ENCODE measurements at places on chromosomes 11 and 22.

DNA sequence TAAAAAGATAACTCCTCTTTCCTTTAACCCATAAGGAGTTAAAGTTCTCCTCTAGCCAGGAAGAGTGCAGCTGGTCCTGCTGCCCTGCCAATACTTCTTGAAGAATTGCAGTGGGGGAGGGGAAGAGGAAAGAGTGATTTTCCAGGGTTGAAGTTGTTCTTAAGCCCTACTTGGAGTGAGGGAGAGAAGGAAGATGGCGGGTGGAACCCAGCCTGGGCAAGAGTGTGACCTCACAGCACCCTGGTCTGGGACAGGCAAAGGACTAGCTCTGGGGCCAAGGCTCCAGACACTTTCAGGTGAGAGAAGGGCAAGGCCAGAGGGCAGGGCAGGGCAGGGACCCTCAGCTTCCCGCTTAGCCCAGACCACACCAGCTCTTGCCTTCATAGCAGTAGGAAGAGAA is 6.6 kb downstream of the TNKS1BP1 start:
- DNase-seq, result no peak

- DNase-seq, result no peak
Observed at GRCh38 chr11:10155793-10156490, 138.1 kb downstream of the SBF2 start.

- DNase-seq, result no peak
Observed at GRCh38 chr11:1422981-1423380, 33.2 kb downstream of the BRSK2 start.

- DNase-seq, result no peak
Observed at GRCh38 chr22:27647540-27647939, 154.0 kb downstream of the MN1 start.

DNA sequence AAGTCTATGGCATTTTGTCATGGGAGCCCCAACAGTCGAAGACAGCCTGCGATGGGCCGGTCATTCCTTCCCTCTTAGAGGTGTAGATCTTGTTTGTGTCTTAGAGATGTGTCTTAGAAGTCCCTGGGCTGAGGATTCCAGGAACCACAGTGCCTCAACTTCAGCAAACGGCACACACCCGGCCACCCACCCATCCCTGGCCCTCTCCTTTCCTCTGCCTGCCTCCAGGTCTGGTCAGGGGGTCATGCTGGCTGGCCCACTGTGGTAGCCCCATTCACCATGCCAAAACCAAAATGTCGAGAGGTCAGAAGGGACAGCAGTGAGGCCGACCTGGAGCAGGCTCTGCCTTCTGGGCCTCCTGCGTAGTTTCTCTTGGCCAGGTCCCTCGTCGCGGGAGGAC is 857.9 kb downstream of the TBC1D22A start:
- DNase-seq, result no peak

DNA sequence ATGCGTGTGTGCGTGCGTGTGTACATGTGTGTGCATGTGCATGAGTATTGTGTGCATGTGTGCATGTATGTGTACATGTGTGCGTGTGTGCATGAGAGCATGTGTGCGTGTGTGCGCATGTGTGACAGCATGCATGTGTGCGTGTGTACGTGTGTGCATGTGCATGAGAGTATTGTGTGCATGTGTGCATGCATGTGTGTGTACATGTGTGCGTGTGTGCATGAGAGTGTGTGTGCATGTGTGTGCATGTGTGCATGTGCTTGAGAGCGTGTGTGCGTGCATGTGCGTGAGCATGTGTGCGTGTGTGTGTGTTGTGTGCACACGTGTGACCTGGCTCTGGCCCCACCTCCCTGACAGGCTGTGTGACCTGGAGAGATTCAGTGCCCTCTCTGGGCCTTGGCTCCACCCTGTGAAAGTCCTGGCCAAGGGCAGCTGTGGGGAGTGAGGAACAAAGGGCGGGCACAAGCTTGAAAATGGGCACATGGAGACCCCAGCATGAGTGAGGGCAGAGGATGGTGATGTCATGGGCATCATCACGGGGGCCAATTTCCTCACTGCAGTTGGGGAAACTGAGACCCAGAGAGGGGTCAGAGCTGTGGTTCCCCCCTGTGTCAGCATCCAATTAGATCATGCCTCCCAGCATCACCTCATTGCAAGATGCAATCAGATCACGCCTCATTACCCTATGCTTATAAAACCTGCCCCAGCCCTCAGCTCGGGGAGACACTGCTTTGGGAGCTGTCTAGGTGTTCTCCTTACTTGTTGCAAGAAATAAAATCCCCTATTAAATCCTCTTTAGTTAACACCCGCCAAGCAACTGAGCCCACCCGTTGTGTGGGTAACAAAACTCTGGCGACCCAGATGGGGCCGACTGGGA is 658 bp downstream of the ACY3 start:
- DNase-seq, result no peak

GRCh38 chr11:44999068-44999467 is 48.4 kb upstream of the TP53I11 start:
- no peak for DNase-seq

DNA sequence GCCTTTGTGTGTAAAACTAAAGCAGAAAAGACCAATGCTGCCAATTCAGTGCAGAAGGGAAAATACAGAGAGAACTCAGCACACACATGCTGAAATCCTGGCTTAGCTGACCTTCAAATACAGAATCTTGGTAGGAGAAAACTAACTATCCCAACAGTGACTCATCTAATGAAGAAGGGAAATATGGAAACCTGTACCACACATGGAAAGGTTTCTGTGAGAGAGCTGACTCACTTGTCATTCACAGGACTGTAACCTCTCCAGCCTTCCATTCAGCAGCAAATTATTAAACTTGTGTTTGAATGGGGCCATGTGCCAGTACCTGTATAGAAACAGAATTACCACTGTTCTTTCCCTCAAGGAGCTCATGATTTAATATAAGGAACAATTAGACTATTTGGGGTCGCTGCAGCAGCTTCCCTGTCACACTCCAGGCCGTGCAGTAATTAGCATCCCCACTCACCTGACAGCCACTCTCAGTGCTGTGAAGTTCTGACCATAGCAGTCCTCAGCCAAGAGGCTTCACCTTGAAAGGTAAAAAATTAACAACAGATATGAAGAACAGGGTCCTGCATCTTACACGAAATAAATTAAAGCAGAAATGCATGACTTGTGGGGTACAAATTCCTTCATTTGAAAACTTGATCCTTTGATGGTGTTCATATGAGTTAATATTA is 53.9 kb downstream of the MSANTD4 start:
- DNase-seq, result no peak

DNA sequence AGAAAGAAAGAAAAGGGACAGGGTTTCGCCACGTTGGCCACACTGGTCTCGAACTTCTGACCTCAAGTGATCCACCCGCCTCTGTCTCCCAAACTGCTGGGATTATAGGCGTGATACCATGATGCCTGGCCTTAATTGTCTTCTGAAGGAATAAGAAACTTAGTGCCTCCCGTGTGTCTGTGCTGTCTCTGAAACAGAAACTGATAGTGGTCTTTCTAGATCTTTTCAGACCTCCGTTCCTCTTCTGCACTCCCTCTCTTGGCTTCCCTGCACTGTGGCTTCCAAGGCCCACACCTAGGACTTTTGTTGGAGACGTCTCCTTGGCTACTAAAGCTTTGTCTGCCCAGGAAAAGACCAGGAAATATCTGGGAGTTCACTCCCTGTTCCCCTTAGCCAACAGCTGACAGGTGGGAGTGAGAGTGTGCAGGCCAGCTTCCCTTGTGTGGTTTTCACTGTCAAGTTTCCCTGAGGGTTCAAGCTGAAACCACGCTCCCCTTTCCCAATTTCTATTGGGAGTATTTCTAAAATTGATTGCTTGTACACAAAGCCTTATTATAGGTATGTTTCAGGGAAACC is 10.1 kb upstream of the HTR3B start:
- no peak for DNase-seq

DNA sequence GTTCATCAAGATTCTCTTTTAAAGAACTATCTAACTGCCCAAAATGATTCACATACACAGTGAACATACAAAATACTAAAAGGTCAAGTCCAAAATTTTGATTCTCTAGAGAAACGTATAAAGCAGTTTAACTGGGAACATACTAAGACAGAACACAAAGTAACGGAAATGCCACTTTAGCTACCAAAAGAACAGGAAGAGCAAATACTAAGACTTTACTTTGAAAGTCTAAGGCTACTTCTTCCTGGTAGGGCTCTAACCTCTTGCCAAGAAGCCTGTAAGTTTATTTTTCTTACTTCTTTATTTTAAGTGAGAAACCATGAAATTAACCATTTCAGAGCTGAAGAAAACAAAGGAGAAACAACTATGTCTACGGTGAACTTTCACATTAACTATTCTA is 6.2 kb downstream of the PICALM start:
- DNase-seq, result no peak

GRCh38 chr11:122173587-122173986 is 57.6 kb upstream of the BLID start:
- no peak for DNase-seq

GRCh38 chr11:33670250-33671011 is 30.2 kb downstream of the C11orf91 start:
- no peak for DNase-seq

- no peak for DNase-seq
Observed at GRCh38 chr22:45169591-45170466, 6.1 kb downstream of the NUP50 start.

DNA sequence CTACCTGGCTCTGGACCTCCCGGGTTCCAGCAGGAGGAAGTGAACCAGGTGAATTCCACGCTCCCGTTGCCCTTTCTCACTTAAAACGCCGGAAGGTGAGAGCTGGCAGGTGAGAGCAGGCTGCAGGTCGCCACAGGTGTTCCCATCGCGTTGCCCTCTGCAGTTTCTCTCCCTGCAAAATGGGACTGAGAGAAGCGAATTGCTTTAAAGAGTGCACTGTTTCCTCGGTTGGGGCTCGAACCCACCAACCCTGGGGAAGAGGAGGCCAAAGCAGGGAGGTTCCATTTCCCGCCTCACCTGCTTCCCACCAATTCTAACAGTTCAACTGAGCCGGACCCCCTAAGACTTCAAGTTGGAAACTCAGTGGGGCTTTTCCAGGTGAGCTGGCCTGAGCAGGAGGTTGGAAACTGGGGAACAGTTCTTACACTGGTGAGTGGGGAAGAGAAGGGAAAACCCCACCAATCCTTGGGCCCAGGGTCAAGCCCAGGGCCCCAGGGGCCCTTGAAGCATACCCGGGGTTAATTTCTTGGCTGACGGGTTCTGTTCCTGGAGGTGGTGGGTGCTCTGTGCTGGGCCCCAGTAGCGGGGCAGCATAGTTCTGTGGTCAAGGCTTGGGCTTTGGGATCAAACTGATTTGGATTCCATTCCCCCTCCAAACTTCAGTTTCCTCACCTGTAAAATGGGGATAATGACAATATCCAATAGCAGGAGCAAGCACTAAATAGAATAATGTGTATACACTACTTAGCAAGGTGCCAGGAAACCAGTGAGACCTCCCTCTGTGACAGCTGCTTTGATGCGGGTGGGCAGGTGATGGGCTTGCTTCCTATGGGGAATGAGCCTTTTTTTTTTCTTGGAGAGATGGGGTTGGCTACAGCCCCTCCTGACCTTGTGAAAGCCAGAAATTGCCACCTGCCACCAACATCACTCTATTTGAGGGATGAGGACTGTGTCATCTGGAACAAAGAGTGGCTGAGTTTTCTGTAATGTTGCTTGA is 788 bp downstream of the CD82 start:
- no peak for DNase-seq

GRCh38 chr22:25077964-25078363 is 121.7 kb upstream of the CRYBB3 start:
- DNase-seq, result no peak

GRCh38 chr11:13384908-13385640 is 77.9 kb downstream of the BTBD10 start:
- DNase-seq, result no peak

DNA sequence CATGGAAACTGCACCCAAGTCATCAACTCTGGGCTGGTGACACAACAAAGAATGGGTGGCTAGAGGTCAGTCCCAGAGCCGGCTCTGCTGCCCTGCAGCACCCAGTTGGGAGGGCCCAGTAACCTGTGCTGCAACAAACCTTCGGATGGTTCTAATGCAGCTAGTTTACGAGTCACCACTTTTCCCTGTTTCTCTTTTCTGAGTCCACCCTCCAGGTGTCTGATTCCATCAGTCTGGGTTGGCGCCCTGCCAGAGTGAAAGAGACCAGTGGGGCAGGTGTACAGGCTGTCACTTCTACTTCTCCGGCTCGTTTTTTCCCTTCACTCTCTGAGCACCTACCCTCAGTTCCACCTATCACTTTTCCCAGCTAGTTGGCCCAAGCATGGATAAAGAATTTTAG is 572.9 kb downstream of the NTM start:
- no peak for DNase-seq

- DNase-seq, result no peak
Observed at GRCh38 chr11:47573321-47573720, 5.4 kb downstream of the KBTBD4 start.

- no peak for DNase-seq
Observed at GRCh38 chr11:30889143-30889794, 303.1 kb upstream of the MPPED2 start.

DNA sequence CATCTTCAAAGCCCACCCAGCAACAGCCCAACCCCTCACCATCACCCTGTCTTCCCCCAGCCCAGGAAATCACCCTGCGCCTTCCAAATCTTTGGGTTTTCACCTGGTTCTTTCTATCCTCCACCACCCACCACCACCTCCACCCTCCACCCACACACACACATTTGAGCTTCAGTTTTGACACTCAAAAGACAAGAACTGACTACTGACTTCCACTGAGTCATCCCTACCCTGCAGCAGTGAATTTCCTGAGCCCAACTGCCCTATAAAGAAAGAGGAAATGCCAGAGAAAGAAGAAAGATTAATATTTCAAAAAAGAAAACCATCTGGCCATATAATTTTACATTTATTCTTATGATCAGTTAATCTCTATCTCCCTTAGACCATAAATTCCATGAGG is 137.5 kb downstream of the CHST1 start:
- DNase-seq, result no peak

GRCh38 chr11:120255519-120255866 is 15.6 kb downstream of the POU2F3 start:
- no peak for DNase-seq

- DNase-seq, result no peak
Observed at GRCh38 chr11:18449251-18449650, 6.4 kb upstream of the LDHAL6A start.

DNA sequence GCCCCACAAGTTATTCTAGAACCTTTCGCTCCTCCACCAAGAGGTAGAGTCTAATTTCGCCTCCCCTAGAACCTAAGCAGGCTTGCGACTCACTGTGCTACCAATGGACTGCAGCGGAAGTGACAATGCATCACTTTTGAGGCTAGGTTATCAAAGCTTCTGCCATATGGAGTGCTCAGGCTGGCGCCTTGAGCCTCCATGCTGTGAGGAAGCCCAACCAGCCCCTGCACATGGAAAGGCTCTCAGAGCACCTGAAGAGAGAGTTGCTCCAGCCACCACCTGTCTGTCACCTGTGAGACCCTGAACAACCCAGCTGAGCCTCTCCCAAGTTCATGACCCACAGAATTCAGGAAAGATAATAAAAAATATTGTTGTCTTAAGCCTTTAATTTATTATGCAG is 29.3 kb upstream of the CBX7 start:
- no peak for DNase-seq

- DNase-seq, result no peak
Observed at GRCh38 chr11:1473786-1474185, 12.8 kb downstream of the MOB2 start.

- DNase-seq, result no peak
Observed at GRCh38 chr11:113457784-113458183, 17.4 kb downstream of the DRD2 start.
